SJSA1 (cell line): ENCODE measurements at places on chromosomes 2 and 18. TPM values are rescaled to one million over a fixed set of nuclear protein-coding genes. Genes with fewer than 3 reads are reported as not detected.

The KLHL30 gene
- total RNA-seq = 0.50 and 1.5 TPM in 2 replicates

The SATB2 gene
- total RNA-seq = 4.9 and 11.0 TPM in 2 replicates

The TMEM163 gene
- not detected in 2 replicates for total RNA-seq

The TMEM178A gene
- total RNA-seq = 0.13 and 0.41 TPM in 2 replicates

The RGPD3 gene
- total RNA-seq = 0.03 and 0.39 TPM in 2 replicates

The ATG16L1 gene
- 54.3 and 78.8 TPM in 2 replicates for total RNA-seq

The CFAP65 gene
- not detected in 2 replicates for total RNA-seq

The FSHR gene
- not detected in 2 replicates for total RNA-seq

The NBAS gene
- 19.1 and 33.4 TPM in 2 replicates for total RNA-seq

The IL1F10 gene
- total RNA-seq = not detected in 2 replicates

The SLC4A5 gene
- total RNA-seq = 0.08 TPM in 1 of 2 replicates, not detected in the other

The UGT1A5 gene
- not detected in 2 replicates for total RNA-seq

- DNase-seq = peak; percentile 79
- no peak overlapping the region for H3K4me3 ChIP-seq
- H3K36me3 ChIP-seq = no peaks in the 10 kb centered on the region
- peak overlapping the region; percentile 53 for H3K27ac ChIP-seq
Observed at GRCh38 chr18:44789710-44790109, 109.0 kb downstream of the SETBP1 start.

DNA sequence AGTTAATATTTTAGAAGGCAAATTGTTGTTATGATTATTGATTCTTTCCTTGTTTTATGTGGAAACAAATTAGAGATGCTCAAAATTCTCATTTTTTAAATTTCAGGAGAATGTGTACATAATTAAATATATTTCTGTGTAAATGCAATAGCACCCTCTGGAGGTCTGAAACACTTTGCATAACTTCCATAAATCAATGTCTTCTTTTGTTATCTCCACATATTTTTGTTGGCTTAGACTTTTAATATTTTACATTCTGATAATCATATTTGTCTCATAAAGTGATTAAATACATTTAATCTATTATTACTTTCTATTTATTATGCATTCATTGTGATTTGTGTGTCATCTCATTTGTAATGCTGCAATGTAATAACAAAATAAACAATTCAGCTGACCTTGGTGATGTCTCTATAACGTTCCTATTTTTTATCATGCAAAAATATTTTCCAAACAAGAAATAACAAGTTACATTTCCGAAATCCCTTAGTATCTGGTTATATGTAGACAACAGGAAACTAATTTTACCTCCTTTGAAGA lies 201.8 kb upstream of the GALNT5 start:
- H3K4me3 ChIP-seq = no peak overlapping the region

DNA sequence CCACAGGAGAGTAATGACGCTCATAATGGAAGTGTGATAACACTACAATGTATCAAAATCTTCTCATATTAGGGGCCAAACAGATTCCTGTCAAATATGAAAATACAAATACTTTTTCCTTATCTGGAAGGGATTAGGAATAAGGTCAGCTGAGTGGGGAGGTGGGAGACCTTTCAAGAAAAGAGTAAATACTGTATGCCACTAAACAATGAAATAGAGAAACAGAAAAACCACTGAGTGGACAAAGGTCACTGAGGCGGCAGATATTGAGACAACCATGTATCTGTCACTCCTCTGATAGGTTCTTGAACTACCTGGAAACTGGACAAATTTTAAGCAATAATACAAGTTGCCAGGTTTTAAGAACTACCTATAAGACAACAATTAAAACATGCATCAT lies 59.3 kb downstream of the RTTN start:
- H3K4me1 ChIP-seq = no peaks in the 10 kb centered on the region
- no peak overlapping the region for H3K27ac ChIP-seq
- no peaks in the 10 kb centered on the region for H3K27me3 ChIP-seq
- H3K36me3 ChIP-seq = peaks cover 61% of the 10 kb centered on the region

DNA sequence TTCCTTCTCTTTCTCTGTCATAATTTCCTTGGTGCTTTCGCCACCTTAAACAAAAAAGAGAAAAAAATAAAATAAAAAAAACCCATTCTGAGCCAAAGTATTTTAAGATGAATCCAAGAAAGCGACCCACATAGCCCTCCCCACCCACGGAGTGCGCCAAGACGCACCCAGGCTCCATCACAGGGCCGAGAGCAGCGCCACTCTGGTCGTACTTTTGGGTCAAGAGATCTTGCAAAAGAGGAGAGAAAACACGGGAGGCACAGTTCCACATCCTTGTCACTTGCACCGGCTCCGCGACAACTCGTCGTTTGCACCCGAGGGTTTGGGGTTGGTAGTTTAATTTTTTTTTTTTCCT lies 1.8 kb upstream of the SP9 start:
- H3K4me1 ChIP-seq = peaks cover 11% of the 10 kb centered on the region
- H3K36me3 ChIP-seq = no peaks in the 10 kb centered on the region
- H3K27ac ChIP-seq = no peak overlapping the region
- no peak for DNase-seq
- no peaks in the 10 kb centered on the region for H3K27me3 ChIP-seq

DNA sequence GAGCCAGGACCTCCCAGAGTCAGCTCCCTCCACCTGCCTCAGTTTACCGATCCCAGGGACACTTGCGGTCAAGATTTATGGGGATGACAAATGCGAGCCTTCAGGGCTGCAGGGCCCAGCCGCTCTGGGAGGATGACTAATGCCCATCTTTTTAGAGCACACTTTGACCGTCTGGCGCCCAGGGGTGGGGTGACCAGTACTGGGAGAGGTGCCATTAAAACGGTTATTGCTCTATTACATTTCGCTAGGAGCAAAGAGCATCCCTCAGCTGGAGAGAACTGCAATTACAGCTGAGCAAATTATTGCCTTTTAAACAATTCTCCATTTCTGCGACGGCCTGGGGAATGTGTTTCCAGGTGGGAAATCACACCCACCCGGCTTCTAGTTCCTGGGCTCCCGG lies 42.6 kb upstream of the HPCAL1 start:
- H3K27ac ChIP-seq = no peak overlapping the region
- no peaks in the 10 kb centered on the region for H3K36me3 ChIP-seq
- no peaks in the 10 kb centered on the region for H3K27me3 ChIP-seq
- no peak for DNase-seq

- no peak for DNase-seq
- H3K4me3 ChIP-seq = no peak overlapping the region
- no peak overlapping the region for H3K27ac ChIP-seq
- H3K36me3 ChIP-seq = no peaks in the 10 kb centered on the region
Observed at GRCh38 chr2:218010984-218011652, 8.3 kb upstream of the TNS1 start.

DNA sequence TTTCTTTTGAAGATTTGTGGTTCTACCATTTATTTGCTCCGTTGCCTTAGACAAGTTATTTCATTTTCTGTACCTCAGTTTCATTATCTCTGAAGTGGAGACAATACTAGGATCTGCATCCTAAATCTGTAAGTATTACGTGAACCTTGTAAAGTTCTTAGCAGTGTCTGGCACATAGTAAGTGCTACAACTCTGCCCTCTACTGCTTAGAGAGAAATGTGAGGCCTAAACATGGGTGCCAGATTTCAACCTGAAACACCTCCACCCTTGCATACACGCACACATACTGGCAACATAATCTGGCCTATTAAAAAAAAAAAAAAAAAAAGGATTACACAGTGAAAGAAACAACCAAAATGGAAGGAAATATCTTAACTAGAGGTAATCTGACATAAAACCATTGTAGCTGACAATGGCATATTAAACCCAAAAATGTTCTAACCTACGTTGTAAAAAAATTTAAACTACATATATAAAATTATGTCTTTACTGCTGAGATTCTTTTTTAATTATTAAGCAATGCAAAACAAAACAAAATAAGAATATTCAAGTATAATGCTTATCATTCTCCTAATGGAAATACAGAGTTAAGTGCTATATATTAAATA lies 132.6 kb downstream of the MAP2 start:
- H3K36me3 ChIP-seq = no peaks in the 10 kb centered on the region
- no peak overlapping the region for H3K27ac ChIP-seq
- H3K4me1 ChIP-seq = no peaks in the 10 kb centered on the region
- H3K27me3 ChIP-seq = no peaks in the 10 kb centered on the region; the same call in 1 of the 2 replicates
- DNase-seq = no peak

GRCh38 chr18:11095674-11096293 lies 53.6 kb downstream of the PIEZO2 start:
- no peaks in the 10 kb centered on the region for H3K36me3 ChIP-seq
- no peak overlapping the region for H3K27ac ChIP-seq
- DNase-seq = no peak
- H3K4me3 ChIP-seq = no peak overlapping the region
- H3K27me3 ChIP-seq = no peaks in the 10 kb centered on the region
- no peaks in the 10 kb centered on the region for H3K4me1 ChIP-seq

GRCh38 chr18:808086-808485 lies 4.0 kb downstream of the YES1 start:
- H3K4me3 ChIP-seq = no peak overlapping the region
- H3K27me3 ChIP-seq = no peaks in the 10 kb centered on the region
- no peak for DNase-seq
- H3K27ac ChIP-seq = no peak overlapping the region

GRCh38 chr2:235514627-235515363 lies 21.0 kb downstream of the AGAP1 start:
- H3K4me3 ChIP-seq = no peak overlapping the region
- DNase-seq = no peak
- no peak overlapping the region for H3K27ac ChIP-seq
- peaks cover 8% of the 10 kb centered on the region for H3K4me1 ChIP-seq

DNA sequence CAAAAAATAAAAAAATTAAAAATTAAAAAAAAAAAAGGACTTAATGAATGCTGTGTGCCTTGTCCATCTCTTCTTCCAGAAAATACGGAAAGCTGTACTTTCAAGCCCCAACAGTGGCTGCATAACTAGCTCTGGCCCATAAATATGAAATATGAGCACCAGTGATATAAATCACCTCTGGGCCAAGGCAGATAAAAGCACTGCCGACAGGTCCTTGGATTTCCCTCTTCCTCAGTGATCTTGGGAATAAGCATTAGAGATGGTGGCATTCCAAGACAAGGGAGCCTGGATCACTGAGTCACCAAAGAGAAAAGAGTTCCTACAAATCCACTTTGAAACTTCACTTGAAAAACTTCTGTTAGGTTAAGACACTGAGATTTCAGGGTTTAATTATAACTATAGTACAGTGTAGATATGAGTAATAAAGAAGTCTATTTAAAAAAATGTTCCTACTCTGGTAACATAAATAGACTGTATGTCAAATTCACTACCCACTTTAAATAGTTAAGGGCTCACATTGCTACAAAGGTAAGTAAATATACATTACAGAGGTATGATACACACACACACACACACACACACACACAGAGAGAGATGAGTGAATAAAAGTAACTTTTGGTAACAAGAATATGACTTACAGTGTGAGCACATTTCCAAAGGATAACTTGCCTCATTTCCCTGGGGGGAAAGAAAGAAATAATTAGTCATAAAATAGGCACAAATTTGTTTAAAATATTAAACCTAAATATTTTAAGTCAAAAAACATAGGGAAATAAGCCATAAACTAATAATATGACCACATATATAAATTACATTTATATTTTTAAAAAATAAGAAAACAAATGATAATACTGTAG lies 35.6 kb downstream of the PPP3R1 start:
- no peak for DNase-seq
- no peaks in the 10 kb centered on the region for H3K4me1 ChIP-seq
- H3K36me3 ChIP-seq = peaks cover 37% of the 10 kb centered on the region
- H3K4me3 ChIP-seq = no peak overlapping the region

DNA sequence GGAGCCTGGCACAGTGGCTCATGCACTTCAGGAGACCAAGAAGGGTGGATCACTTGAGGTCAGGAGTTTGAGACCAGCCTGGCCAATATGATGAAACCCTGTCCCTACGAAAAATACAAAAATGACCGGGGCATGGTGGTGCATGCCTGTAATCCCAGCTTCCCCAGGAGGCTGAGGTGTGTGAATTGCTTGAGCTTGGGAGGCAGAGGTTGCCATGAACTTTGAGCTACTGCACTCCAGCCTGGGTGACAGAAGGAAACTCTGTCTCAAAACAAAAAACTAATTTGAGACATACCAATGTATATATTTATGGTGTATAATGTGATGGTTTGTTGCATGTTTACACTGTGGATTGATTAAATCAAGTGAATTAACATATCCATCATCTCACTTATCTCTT lies 21.8 kb upstream of the ZNF512 start:
- no peak overlapping the region for H3K27ac ChIP-seq
- no peaks in the 10 kb centered on the region for H3K36me3 ChIP-seq
- no peak for DNase-seq
- H3K4me3 ChIP-seq = no peak overlapping the region
- no peaks in the 10 kb centered on the region for H3K27me3 ChIP-seq

GRCh38 chr2:7888876-7889275 lies 793.0 kb upstream of the ID2 start:
- H3K27me3 ChIP-seq = no peaks in the 10 kb centered on the region
- H3K4me3 ChIP-seq = no peak overlapping the region
- H3K4me1 ChIP-seq = peaks cover 8% of the 10 kb centered on the region
- DNase-seq = no peak

- no peak overlapping the region for H3K4me3 ChIP-seq
- peaks cover 6% of the 10 kb centered on the region for H3K4me1 ChIP-seq
- no peak for DNase-seq
- H3K27me3 ChIP-seq = no peaks in the 10 kb centered on the region
- no peaks in the 10 kb centered on the region for H3K36me3 ChIP-seq
- H3K27ac ChIP-seq = no peak overlapping the region
Observed at GRCh38 chr2:96556441-96557330, 20.1 kb downstream of the ARID5A start.

DNA sequence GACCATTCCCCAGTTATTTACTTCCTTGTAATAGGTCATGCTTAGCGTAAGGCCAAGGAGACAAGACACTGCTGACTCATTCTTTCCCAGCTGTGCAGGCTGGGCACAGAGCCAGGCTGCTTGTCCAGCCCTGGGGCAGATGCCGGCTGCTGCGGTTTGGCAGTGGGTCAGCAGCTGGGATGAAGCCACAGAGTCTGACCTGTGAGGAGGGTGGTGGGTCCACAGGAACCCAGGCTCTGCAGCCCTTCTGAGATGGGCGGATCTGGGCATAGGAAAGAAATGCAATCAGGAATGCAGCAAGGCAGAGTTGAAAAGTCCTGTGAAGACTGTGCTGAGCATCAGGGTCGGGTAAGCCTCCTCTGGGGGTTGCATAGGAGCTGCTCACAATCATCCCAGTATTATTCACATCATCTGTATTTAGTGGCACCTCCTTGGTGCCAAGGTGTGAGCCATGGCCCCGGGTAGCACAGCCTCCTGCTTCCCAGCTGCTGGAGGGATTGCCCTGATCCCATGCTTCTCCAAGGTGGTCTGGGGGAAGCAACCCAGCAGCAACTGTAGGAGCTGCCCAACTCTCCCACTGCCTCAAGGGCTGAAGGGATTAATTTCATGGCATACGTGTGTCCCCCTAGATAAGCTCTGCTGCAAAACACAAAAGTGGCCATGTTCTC lies 139.0 kb downstream of the DDX1 start:
- peak; percentile 90 for DNase-seq
- peaks cover 11% of the 10 kb centered on the region; the same call in 1 of the 2 replicates for H3K27me3 ChIP-seq
- no peaks in the 10 kb centered on the region for H3K36me3 ChIP-seq

DNA sequence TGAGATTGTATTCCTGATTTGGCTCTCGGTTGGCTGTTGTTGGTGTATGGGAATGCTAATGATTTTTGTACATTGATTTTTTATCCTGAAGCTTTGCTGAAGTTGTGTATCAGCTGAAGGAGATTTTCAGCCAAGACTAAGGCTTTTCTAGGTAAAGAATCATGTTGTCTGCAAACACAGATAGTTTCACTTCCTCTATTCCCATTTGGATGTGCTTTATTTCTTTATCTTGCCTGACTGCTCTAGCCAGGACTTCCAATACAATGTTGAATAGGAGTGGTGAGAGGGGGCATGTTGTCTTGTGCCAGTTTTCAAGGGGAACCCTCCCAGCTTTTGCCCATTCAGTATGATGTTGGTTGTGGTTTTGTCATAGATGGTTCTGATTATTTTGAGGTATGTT lies 90.4 kb downstream of the CYP26B1 start:
- no peaks in the 10 kb centered on the region for H3K36me3 ChIP-seq
- no peak overlapping the region for H3K4me3 ChIP-seq
